ENCODE measurements at places on chromosomes 2 and 18.

DNA sequence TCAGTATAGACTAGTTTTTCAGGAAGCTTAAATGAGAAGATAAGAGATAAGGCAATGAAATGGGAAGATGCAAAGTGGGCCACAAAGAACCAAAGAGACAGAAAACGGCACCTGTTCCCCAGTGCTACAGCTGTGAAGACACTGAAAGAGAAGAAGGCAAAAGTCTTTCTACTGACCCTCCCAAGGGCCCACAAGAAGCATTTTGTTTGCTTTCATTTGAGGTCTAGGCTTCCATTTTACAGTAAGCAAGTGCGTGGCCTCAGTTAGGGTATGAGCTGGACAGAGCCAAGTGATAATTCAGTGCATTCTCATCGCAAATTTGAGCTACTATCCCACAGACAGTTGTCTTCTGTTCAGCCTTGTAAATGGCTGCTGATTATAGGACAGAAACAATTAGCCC lies 53.4 kb upstream of the STK17B start:
- DNase-seq = no peak

- DNase-seq = no peak
These were observed 151.3 kb downstream of the TFCP2L1 start for GRCh38 chr2:121133551-121134319.

GRCh38 chr2:120703330-120703994 lies 32.2 kb upstream of the GLI2 start:
- no peak for DNase-seq

GRCh38 chr18:45805551-45805950 lies 19.9 kb upstream of the SIGLEC15 start:
- DNase-seq = no peak

DNA sequence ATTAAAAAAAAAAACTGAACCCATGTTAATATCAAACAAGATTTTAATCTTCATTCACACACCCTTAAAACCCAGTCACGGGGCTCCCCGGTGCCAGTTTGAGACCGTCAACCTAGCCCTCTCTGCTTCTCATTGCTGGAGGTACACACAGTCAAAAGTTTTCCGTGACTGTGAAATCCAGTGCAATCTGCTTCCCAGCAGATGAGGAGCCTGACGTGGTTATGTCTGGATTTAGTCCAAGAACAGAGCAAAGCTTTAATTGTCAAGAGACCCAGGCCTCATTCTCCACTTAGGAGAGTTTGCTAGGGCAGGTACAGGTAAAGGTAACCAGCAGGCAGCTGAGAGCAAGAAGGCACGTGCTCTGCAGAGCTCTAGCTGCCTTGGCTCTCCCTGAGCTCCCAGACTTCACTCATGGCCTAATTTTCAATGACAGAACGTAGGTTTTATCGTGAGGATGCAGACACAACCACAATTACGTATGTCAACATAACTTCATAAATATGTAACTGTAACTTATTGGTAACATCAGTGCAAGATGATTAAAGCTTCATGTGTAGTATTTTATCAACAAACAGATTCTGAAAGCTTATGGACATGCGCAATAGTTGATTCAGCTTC lies 56.3 kb downstream of the SLC16A14 start:
- no peak for DNase-seq

- no peak for DNase-seq
These were observed 218.4 kb downstream of the PDE1A start for GRCh38 chr2:182208421-182208820.

DNA sequence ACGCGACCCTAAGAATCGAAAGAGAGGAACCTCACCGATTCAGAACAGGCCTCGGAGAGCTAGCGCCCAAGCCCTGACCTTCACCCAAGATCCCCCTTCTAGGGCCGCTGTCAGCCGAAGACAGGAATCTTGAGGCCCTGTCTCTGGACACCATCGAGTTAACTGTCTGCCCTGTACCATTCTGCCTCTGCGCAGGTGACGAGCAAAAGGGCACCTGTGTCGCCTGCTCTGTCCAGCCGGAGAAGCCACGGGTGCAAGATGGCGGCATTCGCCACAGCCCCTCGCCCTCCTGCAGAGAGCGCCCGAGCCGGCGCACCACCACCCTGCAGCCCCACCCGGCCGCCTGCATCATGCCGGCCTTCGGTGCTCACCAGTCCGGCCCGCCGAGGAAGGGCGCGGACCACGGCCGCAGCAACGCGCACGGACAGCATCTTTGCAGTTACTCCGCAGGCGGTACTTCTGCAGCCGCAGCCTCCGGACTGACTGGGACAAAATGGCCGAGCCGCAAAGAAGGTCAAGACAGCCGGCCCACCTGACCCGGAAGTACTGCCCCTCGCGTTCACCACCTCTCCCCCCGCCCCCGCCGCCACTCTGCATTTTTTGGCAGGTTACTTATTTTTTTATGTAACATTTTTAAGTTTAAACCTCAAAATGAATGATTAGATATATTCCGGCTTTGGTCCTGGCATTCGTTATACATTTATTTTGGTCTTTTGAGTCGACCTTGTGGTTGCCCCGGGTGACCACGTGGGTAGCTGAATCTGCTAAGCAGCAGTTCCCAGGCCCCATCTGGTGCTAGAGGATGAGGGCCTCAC lies at the start of gene ATP5F1A:
ATP5F1A (minus strand) TSS at position 496 of the 815 bp plus-strand sequence; CDS start at position 431, 65 bp downstream.
- peak; percentile 79 for DNase-seq

GRCh38 chr2:105294844-105295481 lies 34.6 kb downstream of the TGFBRAP1 start:
- no peak for DNase-seq

GRCh38 chr2:136874258-136874657 lies 108.9 kb downstream of the THSD7B start:
- DNase-seq = no peak

GRCh38 chr2:67476809-67477790 lies 80.0 kb downstream of the ETAA1 start:
- DNase-seq = no peak

GRCh38 chr2:72338076-72338475 lies 190.4 kb upstream of the CYP26B1 start:
- DNase-seq = no peak

GRCh38 chr2:54945391-54946219 lies 104.6 kb downstream of the RTN4 start:
- DNase-seq = no peak

GRCh38 chr2:9408641-9409151 lies 14.6 kb downstream of the ITGB1BP1 start:
- no peak for DNase-seq

DNA sequence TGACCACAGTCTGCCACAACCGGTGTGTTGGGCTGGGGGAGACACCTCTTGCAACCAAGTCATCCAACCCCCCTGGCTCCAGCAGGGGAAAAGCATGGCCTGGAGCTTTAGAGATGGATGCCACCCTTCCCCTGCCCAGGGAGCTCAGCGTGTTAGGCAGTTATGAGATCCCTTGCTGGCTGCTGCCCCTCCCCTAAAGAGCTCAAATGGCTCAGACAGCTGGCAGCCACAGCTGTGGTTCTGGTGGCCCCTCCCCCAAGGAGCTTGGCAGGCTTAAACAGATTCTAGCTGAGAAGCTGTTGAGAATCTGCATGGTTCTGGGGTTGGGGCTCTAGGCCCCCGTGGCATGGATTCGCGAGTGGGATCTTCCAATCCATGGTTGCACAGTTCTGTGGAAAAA lies 64.7 kb downstream of the TEX51 start:
- DNase-seq = no peak

DNA sequence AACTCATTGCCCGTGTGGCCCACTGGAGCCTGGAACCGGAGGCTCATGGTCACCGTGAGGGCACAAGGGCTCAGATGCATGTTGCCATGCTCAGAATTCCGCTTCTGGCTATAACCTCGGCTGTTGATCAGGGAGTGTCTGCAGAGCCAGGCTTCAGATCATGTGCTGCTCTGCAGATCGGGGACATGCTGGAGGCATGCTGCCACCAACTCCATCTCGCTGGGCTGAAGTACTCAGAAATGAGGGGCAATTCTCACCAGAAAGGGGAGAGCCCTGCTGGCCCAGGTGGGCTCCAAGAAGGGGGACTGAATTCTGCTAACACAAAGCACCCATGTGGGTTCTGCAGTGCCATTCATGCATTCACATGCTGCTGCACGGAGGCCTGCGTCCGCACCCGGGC lies 269.2 kb upstream of the PXDN start:
- DNase-seq = no peak

DNA sequence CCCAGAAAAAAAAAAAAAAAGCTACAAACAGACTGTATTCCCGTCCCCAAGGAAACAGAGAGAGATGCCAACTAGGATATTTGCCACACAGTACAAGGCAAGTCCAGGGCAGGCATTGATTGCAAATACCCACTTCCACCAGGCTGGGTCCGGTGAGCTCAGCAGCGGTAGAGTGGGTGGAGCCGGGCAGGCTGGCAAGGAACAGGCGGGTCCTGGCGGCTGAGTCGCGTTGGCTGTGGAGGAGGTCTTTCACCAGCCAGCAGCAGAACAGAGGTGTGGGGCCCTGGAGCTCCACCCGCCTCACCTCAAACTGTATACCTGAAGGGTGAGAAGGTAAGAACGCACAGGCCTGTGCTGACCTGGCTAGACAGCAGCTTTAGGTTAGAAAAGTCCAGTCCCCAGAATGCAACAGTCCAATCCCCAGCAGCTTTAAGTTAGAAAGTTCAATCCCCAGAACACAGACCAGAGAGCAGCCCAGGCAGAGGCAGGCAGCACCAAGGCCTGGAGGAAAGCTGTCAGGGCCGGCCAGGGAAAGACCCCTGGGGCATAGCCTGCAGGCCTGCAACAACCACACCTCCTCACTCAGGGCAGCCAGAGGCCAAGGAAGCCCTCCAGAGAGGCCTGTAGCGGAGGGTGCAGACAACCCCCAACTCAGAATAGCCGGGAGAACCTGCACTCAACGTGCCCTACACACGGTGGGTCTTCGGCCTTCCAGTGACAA lies 21.9 kb upstream of the MTERF4 start:
- DNase-seq = no peak

DNA sequence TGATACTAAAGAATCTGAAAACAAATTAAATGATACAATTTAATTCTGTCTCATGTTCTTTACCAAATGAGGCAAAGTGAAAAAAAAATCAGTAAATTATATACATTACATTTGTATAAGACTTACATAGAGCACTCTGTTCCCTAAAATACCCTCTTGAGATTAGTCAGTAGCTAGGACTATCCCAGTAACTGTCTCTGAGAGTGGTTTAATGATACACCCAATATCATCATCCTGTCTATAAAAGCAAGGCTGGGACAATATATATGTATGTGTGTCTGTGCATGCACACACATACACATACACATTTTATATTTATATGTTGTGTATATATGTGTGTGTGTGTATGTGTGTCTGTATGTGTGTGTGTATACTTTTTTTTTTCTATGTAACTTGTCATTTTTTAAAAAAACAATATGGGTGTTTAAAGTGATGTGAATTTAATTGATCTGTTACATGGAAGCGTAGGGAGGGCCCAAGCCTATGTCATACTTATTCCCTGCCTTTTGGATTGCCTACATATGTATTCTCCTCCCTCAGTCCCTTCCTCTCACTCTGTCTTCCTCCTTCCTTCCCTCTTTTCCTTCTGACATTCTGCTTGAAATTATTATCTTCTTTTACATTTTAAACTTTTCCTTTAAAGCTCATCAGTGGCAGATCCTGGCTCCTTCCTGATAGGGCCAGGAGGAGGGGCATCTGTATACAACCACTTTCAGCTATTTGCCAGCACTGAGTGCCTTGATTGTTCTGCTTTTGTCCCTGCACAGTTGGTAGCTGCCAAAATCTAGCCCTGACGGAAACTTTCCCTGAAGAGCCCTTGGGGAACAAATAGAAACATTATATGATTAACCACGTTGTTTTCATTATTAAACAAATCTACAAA lies 6.8 kb downstream of the ASXL3 start:
- DNase-seq = no peak

- DNase-seq = no peak
These were observed 83.2 kb upstream of the DTNB start for GRCh38 chr2:25756536-25756935.

DNA sequence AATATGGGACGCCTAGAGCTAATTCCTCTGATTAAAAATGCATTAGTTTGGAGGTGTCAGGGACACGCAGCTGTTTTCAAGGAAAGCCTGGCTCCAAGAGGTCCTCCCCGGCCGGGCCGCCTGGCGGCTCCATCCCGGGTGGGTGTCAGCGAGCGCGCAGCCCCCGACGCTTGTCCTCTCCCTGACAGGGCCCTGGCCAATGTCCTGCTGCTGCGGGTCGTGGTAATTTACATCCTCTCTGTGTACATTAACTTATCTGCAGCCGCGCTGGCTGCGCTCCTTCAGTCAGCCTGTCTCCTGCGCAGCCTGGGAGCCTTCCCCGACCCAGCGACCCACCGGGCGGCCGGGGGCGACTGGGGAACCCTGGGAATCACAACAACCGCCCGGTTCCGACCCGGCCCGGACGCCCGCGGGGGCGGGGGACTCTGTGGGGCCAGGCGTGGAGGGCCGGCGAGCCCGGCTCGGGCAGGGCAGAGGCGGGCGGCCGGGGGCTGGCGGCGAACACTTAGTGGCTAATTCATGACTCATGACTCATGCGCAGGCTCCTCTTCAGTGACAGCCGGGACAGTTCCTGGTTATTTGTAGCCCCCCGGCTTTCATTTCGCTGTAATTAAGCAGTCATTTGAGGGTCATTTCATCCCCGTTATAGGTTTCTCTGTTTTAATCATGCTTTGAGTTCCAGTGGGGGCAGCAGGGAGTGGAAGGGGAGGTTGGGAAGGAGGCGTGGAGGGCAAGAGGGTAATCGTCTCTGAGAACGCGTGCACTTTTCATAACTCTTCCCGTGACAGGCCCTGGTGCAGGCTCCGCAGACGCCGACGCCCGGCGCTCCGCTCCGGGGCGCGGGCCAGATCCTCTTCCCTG lies 141.9 kb upstream of the CTAGE1 start:
- no peak for DNase-seq
